ENCODE measurements at places on chromosomes 2 and 18. TPM values are rescaled to one million over a fixed set of nuclear protein-coding genes. Genes with fewer than 3 reads are reported as not detected.

GRCh38 chr2:181466661-181467576 is 9.7 kb downstream of the ITGA4 start:
- no peak for DNase-seq

GRCh38 chr18:11607906-11608305 is 1.5 kb upstream of the SLC35G4 start:
- no peak for DNase-seq

- no peak for DNase-seq
These were observed 128.3 kb upstream of the SLC1A4 start for GRCh38 chr2:64860936-64861335.

- no peak for DNase-seq
These were observed 59.2 kb upstream of the SLC25A52 start for GRCh38 chr18:31819925-31820229.

The NBAS gene
- polyA plus RNA-seq, result 60.5 TPM

GRCh38 chr2:10432311-10433181 is 15.6 kb downstream of the ODC1 start:
- DNase-seq, result no peak

The ST6GAL2 gene
- polyA plus RNA-seq, result 18.7 TPM

- no peak for DNase-seq
These were observed 109.1 kb downstream of the PIK3C3 start for GRCh38 chr18:42064109-42064508.

- DNase-seq, result no peak
These were observed 231.8 kb upstream of the SPOPL start for GRCh38 chr2:138269765-138270164.

The TMEM169 gene
- polyA plus RNA-seq, result 15.1 TPM

The ALPP gene
- not detected for polyA plus RNA-seq

The SERPINB7 gene
- polyA plus RNA-seq, result 0.43 TPM

DNA sequence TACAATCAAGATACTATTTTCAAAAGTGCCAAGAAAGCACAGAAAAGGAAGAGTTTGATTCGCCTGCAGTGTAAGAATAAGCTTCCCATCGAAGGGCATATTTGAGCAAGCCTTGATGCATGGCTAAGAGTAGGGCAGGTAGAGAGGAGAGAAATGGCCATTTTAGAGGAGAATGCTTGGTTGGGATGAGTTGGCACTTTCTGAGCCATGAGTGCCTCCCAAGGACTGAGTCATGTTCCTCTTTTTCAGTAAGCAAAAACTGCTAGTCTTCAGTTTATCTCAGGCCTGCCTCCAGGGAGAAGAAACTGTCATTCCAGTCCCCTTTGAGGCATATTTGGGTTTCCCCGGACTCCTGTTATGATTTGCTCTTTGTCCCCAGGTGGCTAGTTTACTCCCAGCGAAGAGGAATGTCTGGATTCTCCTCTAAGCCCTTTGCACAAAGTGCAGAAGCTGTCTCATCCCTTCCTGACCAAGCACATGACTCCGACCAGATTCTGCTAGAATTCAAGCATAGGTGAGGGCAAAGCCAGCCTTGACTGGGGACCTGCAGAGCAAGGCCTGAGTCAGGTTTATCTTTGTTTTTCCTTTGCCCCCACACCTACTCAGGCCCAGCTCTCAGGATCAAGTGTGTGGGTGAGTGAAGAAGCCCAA is 115.2 kb downstream of the TTC32 start:
- no peak for DNase-seq

The REG3A gene
- polyA plus RNA-seq, result not detected

- no peak for DNase-seq
These were observed 6.0 kb upstream of the NCK2 start for GRCh38 chr2:105738658-105739241.

- DNase-seq, result no peak
These were observed 544.2 kb downstream of the SATB2 start for GRCh38 chr2:198913394-198914152.
